NT2/D1 (cell line): ENCODE measurements at places on chromosomes 1 and 21.

- no peak for DNase-seq
Observed at GRCh38 chr1:21337928-21338572, 47.8 kb upstream of the ECE1 start.

- no peak for DNase-seq
Observed at GRCh38 chr1:185514311-185514710, 197.3 kb upstream of the IVNS1ABP start.

DNA sequence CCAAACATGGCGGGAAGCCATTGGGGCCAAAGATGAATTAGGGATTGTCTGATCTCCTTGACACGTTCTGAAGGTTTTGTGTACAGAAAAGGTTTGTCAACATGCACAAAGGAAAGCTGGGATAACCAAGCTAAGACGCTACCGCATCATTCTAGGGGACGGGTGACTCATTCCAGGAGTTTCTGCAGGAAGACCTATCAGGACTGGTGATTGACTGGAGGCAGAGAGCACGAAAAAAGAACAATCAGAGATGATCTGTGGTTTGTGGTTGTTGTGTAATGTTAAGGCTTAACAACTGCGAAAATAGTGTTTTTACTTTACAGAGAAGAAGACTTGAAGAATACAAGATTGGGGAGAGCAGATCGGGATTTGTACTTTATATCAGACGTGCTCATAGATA is 22.2 kb upstream of the ERG start:
- DNase-seq, result no peak

- no peak for DNase-seq
Observed at GRCh38 chr1:24870551-24871195, 59.4 kb downstream of the RUNX3 start.

DNA sequence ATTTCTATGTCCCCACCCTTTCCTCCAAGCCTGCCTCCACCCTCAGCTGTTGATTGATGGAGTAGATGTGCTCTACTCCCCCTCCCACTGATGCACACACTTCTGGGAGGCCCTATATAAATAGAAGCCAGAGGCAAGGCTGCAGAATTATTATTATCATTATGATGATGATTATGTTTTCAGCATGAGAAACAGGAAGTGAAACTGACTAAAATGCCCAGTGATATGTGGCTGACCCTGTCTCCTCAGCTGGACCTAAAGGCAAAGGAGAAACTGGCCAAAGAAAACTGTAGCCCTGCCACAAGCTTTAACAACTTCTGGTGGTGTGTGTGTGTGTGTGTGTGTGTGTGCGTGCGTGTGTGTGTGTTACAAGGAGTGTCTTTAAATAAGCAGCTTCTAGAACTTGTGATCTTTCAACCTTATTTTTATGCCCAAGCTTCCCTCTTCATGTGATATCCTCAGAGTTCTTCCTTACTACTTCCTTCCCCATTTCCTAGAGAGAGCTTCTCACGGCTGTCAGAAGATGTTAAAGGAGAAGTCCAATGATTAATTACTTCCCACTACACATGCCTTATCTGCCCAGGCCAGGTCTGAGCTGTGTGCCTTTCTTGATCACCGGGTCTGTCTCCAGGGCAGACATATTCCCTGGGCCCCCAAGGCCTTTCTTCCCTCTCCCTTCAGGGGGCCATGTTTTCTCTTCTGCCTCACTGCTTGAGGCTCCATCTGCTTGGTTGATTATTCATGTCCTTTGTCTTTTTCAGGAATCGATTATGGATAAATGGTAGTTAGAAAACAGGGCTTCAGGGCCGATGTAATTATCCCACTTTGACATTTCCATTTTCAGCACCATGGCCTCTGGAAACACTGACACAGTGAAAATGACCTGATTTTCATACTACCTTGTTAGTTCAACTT is 11.6 kb upstream of the MAPKAPK2 start:
- DNase-seq, result no peak

GRCh38 chr1:232620356-232620969 is 9.5 kb downstream of the SIPA1L2 start:
- DNase-seq, result peak; percentile 71
